HEK293T (cell line): ENCODE measurements at places on chromosomes 7 and 10.

- no peak for DNase-seq
Observed at GRCh38 chr7:142468871-142469665, 211.2 kb upstream of the PRSS58 start.

- no peak for DNase-seq
Observed at GRCh38 chr10:101256387-101256786, 27.1 kb upstream of the LBX1 start.

GRCh38 chr10:63627396-63627795 is 106.2 kb downstream of the REEP3 start:
- no peak for DNase-seq

GRCh38 chr10:105974803-105975456 is 1189.6 kb downstream of the SORCS1 start:
- peak; percentile 39 for DNase-seq

GRCh38 chr10:22372917-22373316 is 27.6 kb downstream of the SPAG6 start:
- no peak for DNase-seq

GRCh38 chr10:18501198-18501597 is 150.2 kb downstream of the NSUN6 start:
- DNase-seq, result no peak

GRCh38 chr7:24923172-24923865 is 56.7 kb downstream of the OSBPL3 start:
- no peak for DNase-seq

GRCh38 chr7:89232-90019 is 102.9 kb upstream of the FAM20C start:
- no peak for DNase-seq

- DNase-seq, result no peak
Observed at GRCh38 chr7:68823996-68824780, 774.1 kb upstream of the AUTS2 start.

- no peak for DNase-seq
Observed at GRCh38 chr10:29542723-29543122, 92.0 kb downstream of the SVIL start.

GRCh38 chr7:20359341-20359963 is 28.8 kb downstream of the ITGB8 start:
- DNase-seq, result no peak

GRCh38 chr7:50544992-50545391 is 20.2 kb downstream of the DDC start:
- no peak for DNase-seq
